GM18507 (cell line): ENCODE measurements at places on chromosomes 11 and 22.
A peak's percentile ranks its signal among the peaks of the same experiment; 100 is the strongest.

GRCh38 chr22:32318361-32318760, 39.3 kb upstream of the RFPL3 start:
- no peak for DNase-seq

GRCh38 chr11:59102259-59102765, 4.7 kb upstream of the FAM111B start:
- DNase-seq: peak; percentile 42

- no peak for DNase-seq
Measured at GRCh38 chr22:28395920-28396753, 283.5 kb downstream of the TTC28 start.

- no peak for DNase-seq
Measured at GRCh38 chr22:38196791-38197419, 4.9 kb upstream of the MAFF start.

GRCh38 chr11:38593649-38594048, 1995.6 kb upstream of the RAG2 start:
- no peak for DNase-seq

- no peak for DNase-seq
Measured at GRCh38 chr11:130157101-130157500, 2.5 kb upstream of the ST14 start.

DNA sequence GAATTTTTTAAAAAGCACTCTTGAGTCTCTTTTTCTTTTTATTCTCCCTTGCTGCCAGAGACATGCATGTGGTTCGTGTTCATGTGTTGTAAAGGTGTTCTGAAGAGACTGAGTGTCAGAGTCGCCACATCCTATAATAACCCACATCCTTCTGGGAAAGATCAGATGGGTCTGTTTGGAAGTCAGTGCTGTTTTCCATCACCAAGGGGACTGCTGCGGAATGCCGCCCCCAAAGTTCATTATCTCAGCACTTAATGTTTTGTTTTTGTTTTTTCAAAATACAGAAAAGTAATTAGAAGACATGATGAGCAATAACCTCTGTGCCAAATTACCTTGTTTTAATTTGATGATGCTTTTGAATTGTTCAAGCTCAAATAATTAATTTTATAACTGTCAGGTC, 56.9 kb upstream of the EIF3M start:
- no peak for DNase-seq
